Thyroid gland (tissue), 4 donors: ENCODE measurements at places on chromosomes 5 and 9. TPM values are rescaled to one million over a fixed set of nuclear protein-coding genes. Genes with fewer than 3 reads are reported as not detected.

DNA sequence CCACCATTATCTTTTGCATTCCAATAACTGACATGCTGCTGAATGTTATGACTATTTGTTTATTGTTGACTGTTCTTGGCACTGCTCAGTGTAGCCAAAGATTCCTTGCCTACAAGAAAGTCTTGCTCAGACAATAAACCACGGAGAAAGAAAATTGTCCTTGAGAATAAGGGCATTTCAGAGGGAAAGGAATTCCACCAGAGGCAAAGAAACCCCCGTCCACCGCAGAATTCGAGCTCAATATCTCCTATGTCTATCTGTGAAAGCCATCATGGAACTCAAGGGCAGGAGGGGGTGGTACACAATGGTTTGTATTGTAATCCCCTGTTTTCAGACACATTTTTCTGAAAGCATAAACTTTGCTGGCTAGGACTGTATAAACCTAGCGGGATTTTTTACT, 70.3 kb upstream of the ADAMTS16 start:
- H3K4me1 ChIP-seq = no peaks in the 10 kb centered on the region
- no peak for DNase-seq
- H3K27me3 ChIP-seq = no peaks in the 10 kb centered on the region

GRCh38 chr5:176185133-176185733, 53.0 kb upstream of the SIMC1 start:
- DNase-seq = no peak
- H3K36me3 ChIP-seq = no peaks in the 10 kb centered on the region
- H3K27ac ChIP-seq = no peak overlapping the region
- peaks cover 27% of the 10 kb centered on the region for H3K4me1 ChIP-seq
- no peaks in the 10 kb centered on the region for H3K27me3 ChIP-seq
- no peak overlapping the region for H3K4me3 ChIP-seq

DNA sequence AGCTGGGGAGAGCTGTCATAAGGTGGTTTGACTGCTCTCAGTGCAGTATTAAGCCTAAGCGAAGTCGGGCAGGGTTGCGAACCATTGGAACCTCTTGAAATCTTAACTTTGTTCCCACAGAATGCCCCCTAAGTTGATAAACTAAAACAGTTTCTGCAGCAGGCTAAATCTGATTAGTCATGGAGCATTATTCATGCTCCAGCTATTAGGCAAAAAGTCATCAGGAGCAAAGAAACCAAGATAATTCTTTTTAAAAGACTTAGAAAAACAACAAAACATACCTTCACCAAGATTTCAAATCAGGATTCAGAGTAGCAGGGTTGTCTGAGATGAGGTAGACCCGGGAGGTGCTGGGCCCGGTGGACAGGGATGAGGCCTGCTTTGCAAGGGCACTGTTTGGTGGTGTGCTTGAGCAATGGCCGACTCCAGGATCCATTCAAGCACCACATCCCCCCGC, 69.9 kb upstream of the PLPP1 start:
- no peaks in the 10 kb centered on the region for H3K27me3 ChIP-seq
- peaks cover 39% of the 10 kb centered on the region for H3K4me1 ChIP-seq
- no peaks in the 10 kb centered on the region for H3K36me3 ChIP-seq

DNA sequence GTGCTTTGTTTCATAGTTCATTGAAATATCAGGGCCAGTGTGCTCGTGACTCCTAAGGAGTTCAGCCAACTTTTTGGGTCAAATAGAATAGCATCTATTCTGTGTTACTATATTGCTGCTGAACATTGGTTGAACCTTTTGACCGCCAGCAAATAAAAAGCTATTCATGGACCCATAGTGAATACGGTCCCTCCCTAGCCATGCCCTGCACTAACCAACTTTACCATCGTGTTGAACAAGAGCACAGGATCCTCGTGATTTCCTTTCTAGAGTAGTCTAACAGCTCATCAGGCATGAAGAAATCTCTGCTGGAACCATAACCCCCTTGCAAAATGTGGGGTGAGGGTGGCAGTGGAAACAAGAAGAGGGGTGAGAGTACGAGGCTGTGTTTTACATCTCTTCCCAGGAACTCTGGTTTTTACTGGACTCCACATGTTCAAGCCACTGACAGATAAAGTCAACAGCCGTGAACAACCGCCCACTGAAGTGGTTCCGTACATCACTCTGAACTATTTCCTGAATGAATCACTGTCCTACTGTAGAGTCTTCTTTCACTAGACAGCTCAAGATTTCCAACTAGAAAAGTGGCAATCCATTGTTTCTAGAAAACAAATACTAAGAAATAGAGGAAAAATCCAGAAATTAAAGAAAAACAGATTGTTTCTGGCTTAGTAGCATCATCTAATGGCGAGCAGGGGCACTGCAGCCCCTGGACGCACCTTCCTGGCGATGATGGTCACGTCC, 70.1 kb upstream of the SPATA31E1 start:
- H3K4me1 ChIP-seq = no peaks in the 10 kb centered on the region
- DNase-seq = no peak
- H3K27ac ChIP-seq = no peak overlapping the region

DNA sequence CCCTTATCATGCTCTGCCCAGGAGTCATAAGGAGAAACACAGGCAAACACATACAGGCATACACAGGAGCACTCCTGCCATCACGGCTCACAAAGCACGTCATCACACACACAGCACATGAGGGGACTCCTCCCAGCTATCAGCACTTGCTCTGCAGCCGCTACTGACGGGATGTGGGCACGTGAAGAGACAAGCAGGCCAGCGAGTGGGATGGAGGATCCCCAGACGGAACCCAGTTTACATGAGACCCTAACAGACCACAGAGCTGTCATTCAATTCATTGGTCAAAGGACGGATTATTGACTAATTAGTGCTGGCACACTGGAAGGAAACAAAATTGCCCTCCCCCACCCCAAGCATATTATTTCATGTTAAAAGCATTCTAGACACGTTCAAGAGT, 53.6 kb downstream of the SEMA4D start:
- H3K27me3 ChIP-seq = no peaks in the 10 kb centered on the region
- DNase-seq = no peak
- H3K4me3 ChIP-seq = no peak overlapping the region
- no peak overlapping the region for H3K27ac ChIP-seq

- peaks cover 64% of the 10 kb centered on the region for H3K4me1 ChIP-seq
- DNase-seq = peak; percentile 90
- H3K27ac ChIP-seq = peak overlapping the region; percentile 97
Measured at GRCh38 chr9:127570533-127571111, 41.5 kb upstream of the STXBP1 start.

The CAPSL gene
- 0.33 TPM for total RNA-seq

- H3K4me1 ChIP-seq = peaks cover 20% of the 10 kb centered on the region
- H3K4me3 ChIP-seq = no peak overlapping the region
- H3K36me3 ChIP-seq = no peaks in the 10 kb centered on the region
- no peak overlapping the region for H3K27ac ChIP-seq
- no peaks in the 10 kb centered on the region for H3K27me3 ChIP-seq
- DNase-seq = no peak
Measured at GRCh38 chr5:88892669-88893068, 9.7 kb upstream of the MEF2C start.

GRCh38 chr9:8895106-8895860, 1095.7 kb upstream of the DMAC1 start:
- no peaks in the 10 kb centered on the region for H3K4me1 ChIP-seq
- H3K27me3 ChIP-seq = no peaks in the 10 kb centered on the region
- no peak for DNase-seq

- H3K4me3 ChIP-seq = no peak overlapping the region
- DNase-seq = peak; percentile 34
- H3K4me1 ChIP-seq = peaks cover 3% of the 10 kb centered on the region
- no peaks in the 10 kb centered on the region for H3K36me3 ChIP-seq
Measured at GRCh38 chr9:84917366-84918070, 248.0 kb downstream of the NTRK2 start.

GRCh38 chr5:126166368-126166767, 256.8 kb upstream of the GRAMD2B start:
- no peaks in the 10 kb centered on the region for H3K4me1 ChIP-seq
- no peak for DNase-seq
- no peak overlapping the region for H3K27ac ChIP-seq
- no peaks in the 10 kb centered on the region for H3K36me3 ChIP-seq

- H3K4me1 ChIP-seq = peaks cover 14% of the 10 kb centered on the region
- H3K27me3 ChIP-seq = no peaks in the 10 kb centered on the region
- no peak overlapping the region for H3K27ac ChIP-seq
- H3K4me3 ChIP-seq = no peak overlapping the region
Measured at GRCh38 chr5:147188200-147189108, 46.4 kb upstream of the STK32A start.

- no peaks in the 10 kb centered on the region for H3K36me3 ChIP-seq
- H3K27me3 ChIP-seq = no peaks in the 10 kb centered on the region
- H3K27ac ChIP-seq = no peak overlapping the region
- H3K4me3 ChIP-seq = no peak overlapping the region
- no peak for DNase-seq
Measured at GRCh38 chr9:127177231-127177630, 54.8 kb upstream of the ANGPTL2 start.

The FOXD4L4 gene
- total RNA-seq = 0.27 TPM

The B4GALT7 gene
- 47.2 TPM for total RNA-seq

- H3K27ac ChIP-seq = no peak overlapping the region
- DNase-seq = no peak
- peak overlapping the region; percentile 83 for H3K4me3 ChIP-seq
- peaks cover 17% of the 10 kb centered on the region for H3K4me1 ChIP-seq
- no peaks in the 10 kb centered on the region for H3K27me3 ChIP-seq
Measured at GRCh38 chr5:34657988-34658387, 1.9 kb downstream of the RAI14 start.

DNA sequence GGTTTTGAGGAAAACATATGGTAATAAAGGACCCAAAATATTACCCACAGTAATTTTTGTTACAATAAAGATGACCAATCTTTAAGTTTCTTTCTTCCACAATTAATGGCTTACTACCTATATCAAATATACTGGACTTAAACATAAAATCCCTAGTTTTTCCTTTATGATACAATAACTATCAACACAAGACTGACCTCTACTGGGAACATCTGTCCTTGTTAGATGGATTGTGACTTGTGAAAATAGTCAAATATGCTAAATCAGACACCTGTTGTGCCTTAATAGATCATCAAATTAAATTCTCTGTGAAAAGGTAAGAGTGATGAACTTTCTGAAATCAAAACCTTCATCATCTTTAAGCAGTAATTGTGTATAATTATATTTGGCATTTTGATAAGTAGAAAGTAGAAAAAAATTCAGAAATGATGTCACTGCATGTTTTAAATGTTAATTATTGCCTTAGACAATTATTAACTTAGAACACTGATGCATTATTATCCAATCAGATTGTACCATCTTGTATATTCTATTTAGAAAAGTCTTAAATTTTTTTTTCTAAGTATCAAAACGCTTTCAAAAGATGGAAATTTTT, 113.6 kb downstream of the DEPDC1B start:
- no peak overlapping the region for H3K27ac ChIP-seq
- DNase-seq = no peak
- no peak overlapping the region for H3K4me3 ChIP-seq

DNA sequence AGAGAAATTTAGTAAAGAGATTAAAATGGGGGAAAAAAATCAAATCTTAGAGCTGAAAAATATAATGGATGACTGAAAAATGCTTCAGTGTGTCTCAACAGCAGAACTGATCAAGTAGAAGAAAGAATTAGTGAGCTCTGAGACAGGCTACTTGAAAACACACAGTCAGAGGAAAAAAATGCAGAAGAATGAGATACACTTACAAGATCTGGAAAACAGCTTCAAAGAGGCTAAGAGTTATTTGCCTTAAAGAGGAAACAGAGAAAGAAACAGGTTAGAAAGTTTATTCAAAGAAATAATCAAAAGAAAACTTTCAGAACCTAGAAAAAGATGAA, 70.5 kb upstream of the OR2K2 start:
- DNase-seq = no peak
- H3K27ac ChIP-seq = no peak overlapping the region
- H3K27me3 ChIP-seq = no peaks in the 10 kb centered on the region
- no peak overlapping the region for H3K4me3 ChIP-seq

GRCh38 chr9:126198854-126199253, 127.8 kb upstream of the MVB12B start:
- no peak for DNase-seq
- no peaks in the 10 kb centered on the region for H3K4me1 ChIP-seq
- H3K4me3 ChIP-seq = no peak overlapping the region
- no peaks in the 10 kb centered on the region for H3K27me3 ChIP-seq
- no peaks in the 10 kb centered on the region for H3K36me3 ChIP-seq

DNA sequence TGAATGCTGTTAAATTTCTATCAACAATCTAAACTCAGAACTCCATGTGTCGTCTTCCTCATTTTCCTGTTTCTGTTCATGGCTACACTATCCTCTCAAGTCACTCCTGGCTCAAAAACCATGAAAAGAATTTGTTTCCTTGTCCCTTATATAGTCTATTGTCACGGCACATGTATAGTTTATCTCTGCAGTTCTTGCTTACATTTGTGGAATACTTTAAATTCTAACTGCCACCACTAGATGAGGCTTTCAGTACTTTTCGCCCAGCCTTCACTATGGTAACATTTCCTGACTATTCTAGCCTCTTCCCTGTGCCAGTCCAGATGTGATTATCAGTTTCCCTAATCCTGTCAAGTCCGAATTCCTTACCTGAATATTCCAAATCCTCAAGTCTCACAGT, 34.6 kb downstream of the PKD2L2 start:
- H3K36me3 ChIP-seq = no peaks in the 10 kb centered on the region
- no peaks in the 10 kb centered on the region for H3K27me3 ChIP-seq
- H3K4me3 ChIP-seq = no peak overlapping the region
- H3K27ac ChIP-seq = no peak overlapping the region
- DNase-seq = no peak

The BARX1 gene
- 0.75 TPM for total RNA-seq

GRCh38 chr5:134507452-134507851, 18.0 kb upstream of the JADE2 start:
- no peaks in the 10 kb centered on the region for H3K27me3 ChIP-seq
- H3K4me1 ChIP-seq = peaks cover 50% of the 10 kb centered on the region
- no peak for DNase-seq
- H3K27ac ChIP-seq = no peak overlapping the region

GRCh38 chr5:28517691-28518090, 1479.3 kb upstream of the CDH9 start:
- no peak overlapping the region for H3K4me3 ChIP-seq
- DNase-seq = no peak
- H3K27ac ChIP-seq = no peak overlapping the region
- no peaks in the 10 kb centered on the region for H3K36me3 ChIP-seq
- no peaks in the 10 kb centered on the region for H3K4me1 ChIP-seq

DNA sequence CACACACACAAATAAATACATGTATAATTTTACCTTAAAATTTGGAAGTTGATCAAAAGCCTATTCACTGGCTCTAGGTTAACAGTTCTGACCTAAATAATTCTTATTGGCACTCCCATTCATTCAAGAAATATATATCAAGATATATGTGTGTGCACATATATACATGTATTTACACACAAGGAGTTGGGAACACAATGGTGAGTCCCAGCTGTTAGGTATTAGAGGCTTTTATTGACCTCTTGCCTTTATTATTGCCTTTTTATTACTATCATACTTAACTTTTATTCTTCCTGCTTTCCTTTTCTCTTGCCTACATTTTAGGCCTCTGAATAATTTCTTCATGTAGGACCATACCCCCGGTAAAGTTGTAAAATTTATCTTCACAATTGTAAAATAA, 25.0 kb downstream of the CCDC152 start:
- H3K27ac ChIP-seq = no peak overlapping the region
- H3K4me3 ChIP-seq = no peak overlapping the region
- no peak for DNase-seq

- no peaks in the 10 kb centered on the region for H3K36me3 ChIP-seq
- H3K27ac ChIP-seq = no peak overlapping the region
- DNase-seq = no peak
- H3K4me3 ChIP-seq = no peak overlapping the region
- H3K27me3 ChIP-seq = no peaks in the 10 kb centered on the region
Measured at GRCh38 chr5:58477760-58478376, 13.4 kb upstream of the GAPT start.

The LRRTM2 gene
- 0.67 TPM for total RNA-seq

The FGF1 gene
- 1.3 TPM for total RNA-seq
